Left lung (tissue), 14 donors: ENCODE measurements at places on chromosomes 2 and 18. TPM values are rescaled to one million over a fixed set of nuclear protein-coding genes. Genes with fewer than 3 reads are reported as not detected.

Gene LYG1
- polyA plus RNA-seq = 3.0 TPM

DNA sequence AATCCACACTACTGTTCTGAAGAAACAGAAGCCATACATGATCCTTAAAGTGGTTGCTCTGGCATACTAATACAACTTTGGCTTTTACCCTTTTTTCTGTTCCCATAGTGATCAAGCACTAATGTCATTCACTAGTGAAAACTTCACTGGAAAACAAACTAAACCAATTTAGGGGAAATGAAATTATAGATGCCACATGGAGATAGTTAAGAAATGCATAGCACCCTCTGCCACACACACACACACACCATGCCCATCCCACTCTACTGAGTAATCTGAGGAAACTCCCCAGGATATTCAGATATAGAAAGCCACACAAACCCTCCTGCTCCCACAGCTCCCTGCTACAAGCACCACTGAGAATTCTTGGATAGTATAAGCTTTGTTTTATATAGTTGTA is 39.1 kb downstream of the SLC3A1 start:
- H3K27ac ChIP-seq = no peak overlapping the region
- no peak for DNase-seq
- H3K4me3 ChIP-seq = no peak overlapping the region
- H3K27me3 ChIP-seq = no peaks in the 10 kb centered on the region
- H3K4me1 ChIP-seq = no peaks in the 10 kb centered on the region

- no peaks in the 10 kb centered on the region for H3K4me1 ChIP-seq
- no peak overlapping the region for H3K27ac ChIP-seq
- H3K27me3 ChIP-seq = no peaks in the 10 kb centered on the region
- peak; percentile 13 for DNase-seq
- H3K4me3 ChIP-seq = no peak overlapping the region
- no peaks in the 10 kb centered on the region for H3K36me3 ChIP-seq
These were observed 185.0 kb upstream of the SMIM21 start for GRCh38 chr18:75612456-75612855.

Gene IL1A
- polyA plus RNA-seq = 0.10 TPM

DNA sequence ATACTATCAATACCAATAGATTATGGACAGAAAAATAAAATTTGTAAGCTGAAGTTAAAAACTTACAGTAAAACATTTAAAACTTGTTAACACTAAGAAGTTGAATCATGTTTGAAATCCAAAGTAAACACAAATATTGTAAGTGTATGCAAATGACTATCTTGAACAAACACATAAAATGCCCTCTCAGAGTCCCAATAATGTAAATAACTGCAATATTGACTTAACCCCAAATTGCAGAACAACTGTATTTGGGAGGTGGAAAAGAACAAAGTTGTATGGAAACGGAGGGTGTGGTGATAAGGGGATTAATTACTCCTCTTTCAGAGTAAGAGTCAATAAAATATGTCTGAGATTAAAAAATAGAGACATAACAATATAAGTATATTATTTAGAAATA is 140.0 kb upstream of the NOL4 start:
- no peaks in the 10 kb centered on the region for H3K27me3 ChIP-seq
- no peaks in the 10 kb centered on the region for H3K4me1 ChIP-seq
- H3K4me3 ChIP-seq = no peak overlapping the region
- no peak overlapping the region for H3K27ac ChIP-seq
- DNase-seq = no peak
- H3K36me3 ChIP-seq = no peaks in the 10 kb centered on the region

GRCh38 chr2:84880395-84880644 is 564 bp downstream of the TRABD2A start:
- peaks cover 13% of the 10 kb centered on the region for H3K4me1 ChIP-seq
- peaks cover 42% of the 10 kb centered on the region for H3K27me3 ChIP-seq
- no peak overlapping the region for H3K27ac ChIP-seq
- no peak for DNase-seq

DNA sequence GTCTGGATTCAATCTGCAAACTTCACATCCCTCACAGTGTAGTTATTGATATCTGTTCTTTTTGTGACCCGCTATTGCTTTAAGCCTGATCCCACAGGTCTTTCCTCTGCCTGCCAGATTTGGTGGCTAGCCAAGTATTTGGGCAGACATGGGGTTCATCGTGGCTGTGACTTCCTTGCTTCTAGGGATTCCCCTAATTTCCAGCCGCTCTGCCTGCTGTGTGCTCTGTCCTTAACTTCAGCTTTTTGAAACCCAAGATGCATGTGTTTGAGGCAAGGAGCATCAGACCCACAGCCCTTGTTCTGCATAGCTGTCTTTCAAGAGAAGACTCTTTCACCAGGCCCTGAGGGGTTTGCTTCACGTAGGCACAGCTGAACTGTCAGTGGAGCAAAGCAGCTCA is 54.2 kb downstream of the NCAPH start:
- no peak for DNase-seq
- no peak overlapping the region for H3K4me3 ChIP-seq
- H3K27ac ChIP-seq = no peak overlapping the region
